ENCODE measurements at places on chromosomes 16 and 17.

DNA sequence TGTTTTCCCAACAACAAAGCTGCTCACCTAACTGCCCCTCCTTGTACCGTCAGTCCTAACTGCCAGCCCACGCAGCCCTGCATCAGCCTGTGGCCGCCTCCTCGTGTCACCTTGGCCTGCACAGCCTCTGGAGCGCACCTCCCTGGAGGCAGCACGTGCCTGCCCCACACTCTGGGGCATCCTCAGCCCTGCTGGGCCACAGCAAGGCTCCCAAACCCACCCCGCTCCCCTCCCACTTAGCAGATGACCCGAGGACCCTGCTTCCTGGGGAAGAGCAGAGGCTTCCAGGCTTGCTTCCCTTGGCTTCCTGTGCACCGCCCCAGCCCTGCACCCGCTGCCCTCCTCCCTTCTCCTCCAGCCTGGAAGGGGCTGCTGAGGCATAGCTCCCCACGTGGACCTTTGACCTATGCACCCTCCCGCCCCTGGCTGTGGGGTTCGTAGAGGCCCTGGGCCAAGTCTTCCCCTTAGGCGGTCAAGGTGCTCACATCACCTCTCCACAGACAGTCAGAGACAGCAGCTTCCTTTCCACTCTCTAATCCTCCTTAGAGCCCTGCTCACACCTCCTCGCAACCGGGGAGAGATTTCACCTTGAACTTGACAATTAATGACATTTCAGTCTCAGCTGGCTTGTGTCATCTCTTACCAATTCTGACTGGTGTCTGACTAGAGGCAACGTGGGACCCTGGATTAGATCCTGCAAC, 115.0 kb downstream of the MGAT5B start:
- peaks cover 7% of the 10 kb centered on the region for H3K36me3 ChIP-seq
- peaks cover 28% of the 10 kb centered on the region for H3K4me1 ChIP-seq
- H3K4me3 ChIP-seq, result no peak overlapping the region
- DNase-seq, result no peak

GRCh38 chr16:88634141-88634993, 4.0 kb upstream of the IL17C start:
- H3K27ac ChIP-seq, result no peak overlapping the region
- H3K4me1 ChIP-seq, result peaks cover 49% of the 10 kb centered on the region
- peaks cover 14% of the 10 kb centered on the region for H3K36me3 ChIP-seq
- DNase-seq, result peak; percentile 76
- peaks cover 51% of the 10 kb centered on the region for H3K27me3 ChIP-seq

- H3K4me1 ChIP-seq, result no peaks in the 10 kb centered on the region
- peaks cover 5% of the 10 kb centered on the region for H3K27me3 ChIP-seq
- no peak overlapping the region for H3K27ac ChIP-seq
- H3K36me3 ChIP-seq, result no peaks in the 10 kb centered on the region
- no peak for DNase-seq
Measured at GRCh38 chr16:24440306-24440705, 99.1 kb upstream of the RBBP6 start.

DNA sequence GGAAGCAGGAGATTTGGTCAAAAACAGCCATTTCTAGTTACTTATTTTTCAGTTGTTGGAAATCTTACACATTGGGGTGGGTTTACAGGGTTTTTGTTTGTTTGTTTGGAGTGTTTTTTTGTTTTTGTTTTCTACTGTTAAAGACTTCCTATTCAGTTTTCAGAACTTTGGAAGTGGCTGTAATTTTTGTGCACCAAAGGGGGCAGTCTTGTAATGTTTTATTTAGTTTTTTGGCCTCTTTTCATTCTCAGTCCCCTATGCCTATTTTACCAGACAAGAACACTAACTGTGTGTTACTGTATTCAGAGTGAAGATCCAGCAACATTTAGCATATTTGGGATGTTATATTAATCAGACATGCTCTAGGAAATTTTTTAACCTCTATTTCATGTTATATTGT, 20.6 kb downstream of the TPPP3 start:
- no peak overlapping the region for H3K27ac ChIP-seq
- H3K4me1 ChIP-seq, result no peaks in the 10 kb centered on the region
- H3K27me3 ChIP-seq, result peaks cover 17% of the 10 kb centered on the region
- no peak for DNase-seq
- H3K36me3 ChIP-seq, result no peaks in the 10 kb centered on the region

GRCh38 chr17:79555543-79555942, 55.3 kb downstream of the RBFOX3 start:
- no peak for DNase-seq
- no peaks in the 10 kb centered on the region for H3K36me3 ChIP-seq
- no peaks in the 10 kb centered on the region for H3K27me3 ChIP-seq

GRCh38 chr16:58110571-58111301, 18.4 kb downstream of the CFAP20 start:
- no peak overlapping the region for H3K4me3 ChIP-seq
- DNase-seq, result no peak
- no peak overlapping the region for H3K27ac ChIP-seq
- H3K27me3 ChIP-seq, result peaks cover 1% of the 10 kb centered on the region
- peaks cover 1% of the 10 kb centered on the region for H3K4me1 ChIP-seq
- peaks cover 22% of the 10 kb centered on the region for H3K36me3 ChIP-seq

GRCh38 chr16:9567666-9568065, 476.2 kb downstream of the HAPSTR1 start:
- H3K4me1 ChIP-seq, result no peaks in the 10 kb centered on the region
- H3K27me3 ChIP-seq, result no peaks in the 10 kb centered on the region
- H3K27ac ChIP-seq, result no peak overlapping the region
- DNase-seq, result no peak

- DNase-seq, result no peak
- peaks cover 37% of the 10 kb centered on the region for H3K4me1 ChIP-seq
- peak overlapping the region; percentile 10 for H3K4me3 ChIP-seq
- peak overlapping the region; percentile 75 for H3K27ac ChIP-seq
Measured at GRCh38 chr17:75774991-75775668, 9.5 kb upstream of the UNK start.

DNA sequence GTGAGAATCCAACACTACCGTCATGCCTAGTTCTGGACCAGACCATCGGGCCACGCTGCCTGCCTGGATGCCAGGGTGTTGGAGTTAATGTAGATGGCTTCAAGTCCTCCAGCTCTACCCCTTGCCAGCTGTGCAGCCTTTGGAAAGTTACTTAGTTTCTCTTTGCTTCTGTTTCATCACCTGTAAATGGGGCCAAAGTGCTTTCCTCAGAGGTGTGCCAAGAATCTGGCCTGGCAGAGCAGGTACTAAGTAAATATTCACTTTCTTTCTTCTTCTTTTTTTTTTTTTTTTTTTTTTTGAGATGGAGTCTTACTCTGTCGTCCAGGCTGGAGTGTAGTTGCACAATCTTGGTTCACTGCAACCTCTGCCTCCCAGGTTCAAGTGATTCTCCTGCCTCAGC, 159.5 kb upstream of the RPL38 start:
- H3K27ac ChIP-seq, result no peak overlapping the region
- DNase-seq, result no peak
- peaks cover 27% of the 10 kb centered on the region for H3K27me3 ChIP-seq
- no peak overlapping the region for H3K4me3 ChIP-seq
- no peaks in the 10 kb centered on the region for H3K36me3 ChIP-seq
- no peaks in the 10 kb centered on the region for H3K4me1 ChIP-seq

GRCh38 chr16:48451323-48451722, 66.1 kb upstream of the SIAH1 start:
- peaks cover 16% of the 10 kb centered on the region for H3K27me3 ChIP-seq
- no peak for DNase-seq
- no peak overlapping the region for H3K4me3 ChIP-seq
- no peak overlapping the region for H3K27ac ChIP-seq

DNA sequence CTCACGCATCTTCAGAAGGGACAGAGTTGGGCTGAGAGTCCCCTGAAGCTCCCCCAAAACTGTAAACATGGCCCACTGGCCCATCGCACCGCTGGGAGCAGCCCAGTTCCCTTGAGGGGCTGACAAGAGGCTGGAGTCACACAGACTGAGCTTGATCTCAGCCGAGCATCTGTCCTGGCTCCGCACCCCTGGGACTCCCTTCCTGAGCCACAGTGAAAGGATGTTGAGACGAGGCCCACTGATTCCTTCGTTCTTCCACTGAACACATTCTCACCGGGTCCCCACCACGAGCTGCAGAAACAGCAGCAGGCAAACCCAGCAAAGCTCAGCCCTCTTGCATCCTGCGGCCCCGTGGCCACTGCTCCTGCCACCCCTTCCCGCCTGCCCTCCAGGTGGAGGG, 145.9 kb upstream of the CIBAR2 start:
- H3K36me3 ChIP-seq, result no peaks in the 10 kb centered on the region
- H3K4me1 ChIP-seq, result peaks cover 2% of the 10 kb centered on the region
- no peak for DNase-seq
- H3K27ac ChIP-seq, result no peak overlapping the region
- no peak overlapping the region for H3K4me3 ChIP-seq
- H3K27me3 ChIP-seq, result peaks cover 65% of the 10 kb centered on the region

- H3K27me3 ChIP-seq, result peaks cover 4% of the 10 kb centered on the region
- H3K27ac ChIP-seq, result no peak overlapping the region
- no peaks in the 10 kb centered on the region for H3K4me1 ChIP-seq
- H3K4me3 ChIP-seq, result no peak overlapping the region
Measured at GRCh38 chr17:55171634-55172328, 93.0 kb upstream of the HLF start.

GRCh38 chr17:70517816-70518215, 348.5 kb downstream of the KCNJ2 start:
- H3K27me3 ChIP-seq, result no peaks in the 10 kb centered on the region
- H3K4me1 ChIP-seq, result no peaks in the 10 kb centered on the region
- no peak overlapping the region for H3K27ac ChIP-seq
- H3K4me3 ChIP-seq, result no peak overlapping the region
- no peak for DNase-seq
- no peaks in the 10 kb centered on the region for H3K36me3 ChIP-seq

GRCh38 chr17:68320311-68320865, 29.1 kb downstream of the ARSG start:
- DNase-seq, result no peak
- H3K27ac ChIP-seq, result no peak overlapping the region
- no peak overlapping the region for H3K4me3 ChIP-seq
- peaks cover 35% of the 10 kb centered on the region for H3K4me1 ChIP-seq

DNA sequence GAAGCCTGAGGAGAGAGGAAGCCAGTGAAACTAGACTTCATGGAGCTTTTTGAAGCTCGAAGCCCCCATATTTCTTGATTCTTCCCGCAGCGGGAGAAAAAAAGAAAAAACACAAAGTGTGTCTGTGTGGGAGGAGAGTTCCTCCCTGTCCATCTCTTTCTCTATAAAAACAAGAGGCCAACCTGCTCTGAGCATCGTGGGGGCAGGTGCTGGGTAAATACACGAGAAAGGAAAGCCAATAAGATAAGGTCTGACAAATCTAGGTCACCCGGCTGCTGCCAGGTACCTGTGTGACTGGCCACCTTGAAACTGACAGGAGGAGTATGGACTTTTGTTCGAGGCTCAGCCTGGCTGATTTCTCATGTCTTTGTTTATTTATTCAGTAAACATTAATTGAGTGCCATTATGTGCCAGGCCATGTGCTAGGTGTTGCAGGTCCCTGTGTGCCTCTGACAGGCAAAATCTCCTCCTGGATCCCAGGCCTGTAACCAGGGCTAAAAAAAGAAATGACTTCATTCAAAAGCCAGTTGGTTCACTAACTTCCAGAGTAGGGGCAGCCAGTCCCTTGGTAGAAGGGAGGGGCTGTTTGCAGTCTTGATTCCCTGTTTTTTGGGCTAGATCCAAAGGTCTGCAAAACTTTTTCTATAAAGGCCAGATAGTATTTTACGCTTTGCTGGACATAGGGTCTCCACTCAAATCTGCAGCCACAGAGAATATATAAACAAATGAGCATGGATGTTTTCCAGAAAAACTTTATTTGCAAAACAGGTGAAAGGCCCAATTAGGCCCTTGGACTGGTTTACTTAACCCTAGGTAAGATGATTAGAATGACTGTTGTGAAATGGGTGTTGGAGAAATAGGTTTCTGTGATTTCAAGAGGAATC, 35.6 kb downstream of the YPEL2 start:
- no peak overlapping the region for H3K4me3 ChIP-seq
- H3K27ac ChIP-seq, result peak overlapping the region; percentile 30
- H3K27me3 ChIP-seq, result no peaks in the 10 kb centered on the region
- no peak for DNase-seq
- peaks cover 66% of the 10 kb centered on the region for H3K4me1 ChIP-seq

DNA sequence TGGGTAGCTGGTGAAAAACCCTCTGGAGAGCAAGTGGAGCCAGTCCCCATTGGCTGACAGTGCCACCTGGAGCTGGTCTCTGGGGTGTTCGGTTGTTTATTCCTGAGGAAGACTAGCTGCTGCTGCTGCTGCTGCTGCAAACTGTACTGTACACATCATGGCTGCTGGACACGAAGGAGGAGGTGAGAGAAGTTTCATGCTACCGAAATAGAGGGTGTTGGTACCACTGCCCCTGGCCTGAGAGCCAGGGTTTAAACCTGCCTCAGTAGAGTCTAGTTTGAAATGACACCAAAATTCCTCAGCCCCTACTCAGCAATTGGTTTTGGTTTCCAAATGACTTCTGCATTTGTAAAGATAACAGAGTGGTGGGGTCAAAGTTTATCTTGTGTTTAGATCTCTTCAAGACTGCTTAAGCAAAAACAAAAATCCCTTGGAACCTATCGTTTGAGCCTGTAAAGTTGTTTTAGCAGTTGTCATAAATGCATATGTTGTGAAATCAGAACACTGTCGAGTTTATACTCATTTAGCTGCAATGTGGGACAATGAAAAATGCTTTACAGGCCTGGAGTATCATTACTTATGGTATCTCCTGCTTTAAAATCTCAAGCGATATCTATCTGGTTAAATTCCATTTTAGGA, 40.8 kb downstream of the CYB5B start:
- peaks cover 43% of the 10 kb centered on the region for H3K36me3 ChIP-seq
- no peaks in the 10 kb centered on the region for H3K27me3 ChIP-seq
- peaks cover 39% of the 10 kb centered on the region for H3K4me1 ChIP-seq
- peak; percentile 24 for DNase-seq
- no peak overlapping the region for H3K4me3 ChIP-seq

- H3K27me3 ChIP-seq, result peaks cover 9% of the 10 kb centered on the region
- peaks cover 24% of the 10 kb centered on the region for H3K4me1 ChIP-seq
- H3K4me3 ChIP-seq, result no peak overlapping the region
- H3K27ac ChIP-seq, result no peak overlapping the region
- DNase-seq, result no peak
Measured at GRCh38 chr16:82646504-82646903, 19.7 kb downstream of the CDH13 start.

- H3K4me1 ChIP-seq, result peaks cover 56% of the 10 kb centered on the region
- peak overlapping the region; percentile 55 for H3K4me3 ChIP-seq
Measured at GRCh38 chr17:29757788-29758187, 135.1 kb upstream of the CORO6 start.

DNA sequence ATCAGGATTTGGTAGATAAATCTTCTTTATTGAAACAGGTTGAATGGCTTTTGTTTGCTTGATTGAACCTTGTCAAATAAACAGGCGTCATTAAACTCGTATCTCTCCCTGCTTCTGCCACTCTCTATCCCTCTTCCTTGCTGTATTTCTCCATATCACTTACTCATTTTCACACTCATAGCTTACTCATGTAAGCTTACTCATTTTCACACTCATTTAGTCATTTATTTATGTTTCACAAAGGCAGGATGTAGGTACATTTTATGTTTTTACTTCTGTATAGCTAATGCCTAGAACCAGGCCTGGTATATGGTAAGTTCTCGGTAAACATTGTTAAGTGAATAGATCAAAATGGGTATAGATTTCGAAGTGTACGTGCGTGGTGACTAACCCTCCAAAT, 450.0 kb downstream of the PMP22 start:
- no peak overlapping the region for H3K27ac ChIP-seq
- peaks cover 4% of the 10 kb centered on the region for H3K27me3 ChIP-seq
- DNase-seq, result no peak
- no peaks in the 10 kb centered on the region for H3K4me1 ChIP-seq
- no peak overlapping the region for H3K4me3 ChIP-seq
- no peaks in the 10 kb centered on the region for H3K36me3 ChIP-seq

GRCh38 chr17:6555331-6556120, 829 bp downstream of the PITPNM3 start:
- no peak for DNase-seq
- peaks cover 87% of the 10 kb centered on the region for H3K27me3 ChIP-seq
- H3K4me3 ChIP-seq, result peak overlapping the region; percentile 47
- peaks cover 7% of the 10 kb centered on the region for H3K4me1 ChIP-seq
- no peak overlapping the region for H3K27ac ChIP-seq

All from activated naive CD4-positive, alpha-beta T cell treated with anti-CD3 and anti-CD28 coated beads, Interleukin-2, amount 10 ng/mL, durations not matched to agents 7 days and 5 days (primary cell).